ENCODE measurements at places on chromosomes 7 and 10.

DNA sequence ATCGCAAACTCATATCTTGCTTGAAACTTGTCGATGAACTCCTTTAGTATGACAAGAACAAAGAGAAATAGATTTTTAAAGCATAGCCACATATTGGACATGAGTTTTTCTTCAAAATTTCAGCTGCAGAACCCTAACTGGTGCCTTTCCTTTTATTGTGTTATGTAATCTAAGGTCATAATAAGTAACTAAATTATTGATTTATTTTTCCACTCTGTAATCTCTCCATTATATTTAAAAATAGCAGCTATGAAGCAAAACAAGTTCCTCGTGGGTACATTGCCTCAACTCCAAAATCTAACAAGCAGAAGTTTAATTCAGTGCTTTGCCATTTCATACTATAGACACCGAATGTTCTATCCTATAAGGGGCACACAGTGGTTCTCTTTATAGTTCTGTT is 159.2 kb upstream of the PRSS1 start:
- no peak for DNase-seq

DNA sequence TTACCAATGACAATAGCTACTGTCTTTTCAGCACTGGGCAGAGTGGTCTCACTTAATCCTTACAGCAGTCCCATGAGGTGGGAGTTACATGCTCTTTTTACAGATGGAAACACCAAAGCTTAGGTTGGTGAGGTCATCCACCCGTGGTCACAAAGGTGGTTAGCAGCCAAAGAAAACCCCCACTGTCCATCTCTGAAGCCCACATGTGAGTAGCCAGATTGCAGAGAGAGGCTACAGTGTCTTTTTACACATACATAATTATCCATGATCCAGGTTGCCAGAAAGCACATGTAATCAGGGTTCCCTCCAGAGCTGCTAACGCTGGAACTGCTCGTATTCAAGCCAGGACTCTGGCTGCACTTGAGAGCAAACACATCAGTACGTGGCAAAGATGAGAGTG is 24.6 kb upstream of the ANKRD2 start:
- DNase-seq, result peak; percentile 61

GRCh38 chr7:120979765-120980499 is 8.6 kb upstream of the CPED1 start:
- DNase-seq, result no peak

- DNase-seq, result no peak
Measured at GRCh38 chr10:43117777-43118583, 20.3 kb upstream of the CSGALNACT2 start.

- DNase-seq, result no peak
Measured at GRCh38 chr7:14858410-14858809, 44.1 kb downstream of the DGKB start.

GRCh38 chr10:88792661-88793060 is 9.9 kb upstream of the LIPM start:
- peak; percentile 72 for DNase-seq

- no peak for DNase-seq
Measured at GRCh38 chr7:114988026-114988425, 66.1 kb downstream of the MDFIC start.

- no peak for DNase-seq
Measured at GRCh38 chr7:9718071-9718661, 1255.5 kb upstream of the PHF14 start.

GRCh38 chr7:21198921-21199320 is 229.0 kb upstream of the SP4 start:
- no peak for DNase-seq

DNA sequence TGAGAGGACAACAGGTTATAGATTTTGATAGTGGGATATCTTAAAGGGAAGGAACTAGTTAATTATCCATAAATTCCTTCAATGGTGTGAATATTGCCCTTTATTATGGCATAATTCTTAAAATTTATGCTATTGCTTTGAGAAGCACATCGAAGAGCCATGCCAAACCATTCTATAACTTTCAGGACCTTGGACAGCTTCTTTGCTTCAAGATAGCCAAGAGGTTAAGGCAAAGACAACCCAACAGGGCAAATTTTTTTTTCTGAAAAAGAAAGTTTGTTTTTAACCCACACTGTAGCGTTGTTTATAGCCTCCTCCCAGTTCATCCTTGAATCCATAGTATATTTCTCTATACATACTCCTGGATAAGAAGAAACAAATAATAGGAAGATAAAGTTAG is 103.2 kb downstream of the NRG3 start:
- DNase-seq, result peak; percentile 3

GRCh38 chr10:76036111-76036940 is 604.9 kb downstream of the LRMDA start:
- peak; percentile 59 for DNase-seq
